Right cardiac atrium (tissue), 5 donors: ENCODE measurements at places on chromosomes 16 and 17.

GRCh38 chr16:76947749-76948148, 243.2 kb upstream of the MON1B start:
- DNase-seq = no peak

GRCh38 chr17:29129731-29130130, 50.5 kb downstream of the MYO18A start:
- DNase-seq = no peak

- DNase-seq = no peak
These were observed 141.3 kb upstream of the CDH8 start for GRCh38 chr16:62177351-62178203.

DNA sequence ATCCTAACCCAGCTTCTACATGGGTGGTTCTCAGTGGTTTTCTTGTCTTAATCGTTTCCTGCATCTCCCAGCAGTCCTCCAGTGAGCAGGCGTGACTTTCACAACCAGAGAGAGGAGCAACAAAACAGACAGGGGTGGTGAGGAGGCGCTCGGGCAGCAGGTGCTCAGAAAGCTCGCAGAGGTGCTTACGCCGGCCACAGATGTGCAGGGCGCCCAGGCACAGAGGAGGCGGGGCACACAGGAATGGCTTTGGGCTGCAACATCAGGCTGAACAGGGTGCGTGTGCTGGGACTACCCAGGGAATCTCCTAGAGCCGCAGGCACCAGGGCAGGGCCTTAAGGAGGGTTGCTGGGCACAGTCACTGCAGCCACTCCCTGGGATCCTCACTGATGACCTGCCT, 32.6 kb downstream of the KLHDC4 start:
- DNase-seq = no peak

- no peak for DNase-seq
These were observed 7.0 kb downstream of the XYLT2 start for GRCh38 chr17:50352693-50353599.

- DNase-seq = peak; percentile 88
These were observed 19.3 kb upstream of the ADGRG3 start for GRCh38 chr16:57648581-57649442.

GRCh38 chr16:3702082-3702481, 15.2 kb downstream of the TRAP1 start:
- DNase-seq = no peak

DNA sequence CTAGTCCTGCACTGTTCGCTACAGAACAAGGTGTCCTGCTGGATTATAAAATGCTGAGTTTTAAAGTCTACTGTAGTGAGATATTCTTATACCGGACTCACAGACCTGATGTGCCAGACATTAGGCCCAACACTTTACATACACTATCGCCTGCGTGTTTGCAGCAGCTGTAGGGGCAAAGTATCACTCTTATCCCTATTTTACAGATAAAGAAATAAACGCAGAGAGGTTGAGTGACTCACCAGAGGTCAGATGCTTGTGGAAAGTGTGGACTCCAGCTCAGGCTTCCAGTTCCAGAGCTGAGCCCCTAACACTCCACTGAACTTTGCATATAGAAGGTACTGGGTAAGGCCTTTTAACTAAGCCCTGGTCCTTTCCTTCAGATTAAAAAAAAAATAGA, 47.4 kb downstream of the PLXDC1 start:
- DNase-seq = no peak
